ENCODE measurements at places on chromosomes 7 and 10.

- no peak for DNase-seq
Measured at GRCh38 chr10:21976739-21977138, 26.8 kb downstream of the DNAJC1 start.

DNA sequence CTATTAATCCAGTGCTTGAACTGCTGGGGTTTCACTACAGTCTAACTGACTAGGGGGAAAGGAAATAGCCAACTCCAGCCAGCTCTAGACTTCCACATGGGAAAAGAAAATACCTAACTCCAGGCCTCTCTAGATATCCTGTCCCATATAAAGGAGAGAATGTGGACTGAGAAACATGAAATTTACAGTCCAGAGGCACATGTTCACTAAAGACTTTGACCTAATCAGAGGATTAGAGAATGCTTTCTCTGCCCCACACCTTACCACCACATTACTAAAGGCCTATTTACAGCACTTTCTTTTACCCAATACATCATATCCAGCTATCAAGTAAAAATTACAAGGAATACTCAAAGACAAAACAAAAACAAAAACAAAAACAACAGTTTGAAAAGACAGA, 164.2 kb downstream of the PCLO start:
- no peak for DNase-seq

DNA sequence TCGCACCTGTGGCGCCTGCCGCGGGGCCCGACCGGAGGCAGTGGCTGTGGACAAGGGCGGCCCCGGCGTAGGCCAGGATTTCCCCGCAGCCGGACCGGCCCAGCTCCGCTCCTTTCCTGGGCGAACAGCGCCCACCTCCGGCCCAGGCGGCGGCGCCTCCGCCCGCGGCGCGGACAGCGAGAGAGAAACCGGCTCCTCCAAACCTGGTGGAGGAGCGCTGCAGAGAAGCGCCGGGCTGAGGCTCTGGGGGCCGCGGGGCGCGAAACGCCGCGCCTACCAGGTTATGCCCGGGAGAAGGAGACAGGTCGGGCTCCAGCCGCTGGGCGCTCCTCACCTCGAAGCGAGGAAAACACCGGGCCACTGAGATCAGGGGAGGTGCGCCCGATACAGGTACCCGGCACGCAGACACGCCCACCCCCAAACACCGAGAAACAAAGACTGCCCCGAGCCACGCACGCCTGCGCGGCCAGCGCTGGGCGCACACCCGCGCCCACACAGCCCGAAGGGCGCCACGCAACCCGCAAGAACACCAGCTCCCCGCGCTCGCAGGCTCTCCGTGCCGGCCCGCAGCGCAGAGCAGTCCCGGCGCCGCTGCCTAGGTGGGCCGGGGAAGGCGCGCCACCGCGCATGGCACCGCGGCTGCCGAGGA, 3.3 kb downstream of the GRID1 start:
- DNase-seq: no peak

GRCh38 chr7:38069052-38069451, 109.0 kb upstream of the STARD3NL start:
- no peak for DNase-seq

GRCh38 chr10:65570143-65571010, 1355.5 kb upstream of the LRRTM3 start:
- peak; percentile 66 for DNase-seq
